ENCODE measurements at places on chromosomes 13 and 19.
A peak's percentile ranks its signal among the peaks of the same experiment; 100 is the strongest.

GRCh38 chr19:6098574-6098973 is 11.7 kb downstream of the RFX2 start:
- no peak for DNase-seq

DNA sequence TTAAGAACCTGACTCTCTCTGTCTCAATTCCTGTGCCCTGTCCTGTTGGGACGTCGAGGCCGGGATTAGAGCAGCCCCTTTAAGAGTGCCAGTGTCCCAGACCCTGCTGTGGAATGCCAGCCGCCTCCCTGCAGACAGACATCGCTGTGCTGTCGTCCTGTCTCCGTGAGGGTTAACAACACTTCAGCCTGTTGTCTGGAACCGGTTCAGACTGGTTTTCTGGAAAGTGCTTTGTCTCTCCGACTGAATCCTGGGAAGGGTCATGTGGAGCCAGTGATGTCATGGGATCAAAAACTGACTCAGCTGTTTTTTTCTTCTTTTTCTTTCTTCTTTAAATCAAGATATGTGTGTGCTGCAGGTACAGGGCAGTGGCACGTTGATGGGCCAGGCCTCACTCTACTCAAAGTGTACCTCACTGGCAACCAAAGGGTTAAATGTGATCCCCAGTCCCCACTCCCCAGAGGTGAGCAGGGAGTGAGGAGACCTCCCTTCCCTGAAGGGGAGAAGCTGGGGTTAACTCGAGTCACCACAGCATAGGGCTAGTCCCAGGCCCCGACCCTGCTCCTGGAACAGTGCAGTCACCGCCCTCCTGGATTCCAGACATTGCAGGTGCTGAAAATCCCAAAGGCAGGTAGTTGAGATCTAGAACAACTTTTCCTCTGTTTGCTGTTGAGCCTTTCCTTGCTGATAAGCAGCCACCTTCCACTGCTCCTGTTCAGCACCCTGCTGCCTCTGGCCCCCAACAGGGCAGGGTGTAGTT is 50.8 kb downstream of the TSSK6 start:
- DNase-seq: no peak

- DNase-seq: no peak
Observed at GRCh38 chr19:51020988-51021651, 1.6 kb upstream of the KLK10 start.

GRCh38 chr13:114099191-114099590 is 33.2 kb downstream of the RASA3 start:
- no peak for DNase-seq

DNA sequence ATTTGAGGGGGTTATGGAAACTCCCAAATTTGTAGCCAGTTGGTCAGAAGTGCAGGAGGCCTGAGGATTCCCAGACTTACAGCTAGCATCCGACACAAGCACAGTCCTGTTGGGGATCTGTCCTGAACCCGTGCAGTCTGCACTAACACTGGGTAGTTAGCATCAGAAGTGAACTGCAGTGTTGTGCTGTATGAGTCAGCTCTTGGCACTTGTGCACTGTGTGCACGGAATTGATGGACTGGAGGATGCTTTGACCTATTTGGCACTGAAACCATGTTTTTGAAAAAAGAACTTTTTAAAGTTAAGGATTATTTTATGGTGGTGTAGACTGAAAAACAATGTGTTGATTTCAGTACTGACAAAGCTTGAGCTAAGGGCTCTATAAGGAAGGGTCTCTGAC is 279.0 kb downstream of the NHLRC3 start:
- DNase-seq: no peak

- no peak for DNase-seq
Observed at GRCh38 chr13:49279112-49279511, 31.4 kb downstream of the CDADC1 start.

DNA sequence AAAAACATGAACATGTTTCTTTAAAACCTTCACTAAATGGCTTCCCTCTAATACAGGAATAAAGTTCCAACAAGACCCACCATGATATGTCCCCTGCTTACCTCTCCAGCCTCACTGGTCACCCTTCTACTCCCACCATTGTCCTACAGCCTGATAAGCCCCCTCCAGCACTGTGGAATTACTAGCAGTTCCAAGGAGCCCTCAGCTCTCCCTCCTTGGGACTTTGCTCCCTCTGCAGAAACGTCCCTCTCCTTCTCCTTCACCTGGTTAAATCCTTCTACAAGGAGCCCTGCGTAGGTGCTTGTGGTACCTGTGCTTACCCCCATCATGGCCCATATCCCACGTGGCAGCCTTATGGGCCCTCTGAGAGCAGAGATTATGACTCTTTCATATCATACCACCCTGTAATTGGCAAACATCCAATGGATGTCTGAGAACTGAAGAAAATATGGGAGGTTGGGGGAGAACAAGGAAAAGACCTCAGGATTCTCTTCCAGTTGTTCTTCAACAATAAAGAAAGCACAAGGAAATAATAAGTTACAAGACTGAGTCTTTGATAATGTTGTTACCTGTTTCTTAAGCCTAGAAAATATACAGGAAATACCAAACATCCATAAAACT is 26.1 kb upstream of the DOCK9 start:
- no peak for DNase-seq

- no peak for DNase-seq
Observed at GRCh38 chr19:51142119-51142518, at the start of gene SIGLEC7. TSS of gene SIGLEC7 (plus strand) at chr19:51142301. CDS start at chr19:51142370, 69 bp downstream.

- no peak for DNase-seq
Observed at GRCh38 chr13:49308921-49309408, 61.2 kb downstream of the CDADC1 start.

GRCh38 chr13:34344816-34345215 is 526.9 kb downstream of the RFC3 start:
- no peak for DNase-seq

DNA sequence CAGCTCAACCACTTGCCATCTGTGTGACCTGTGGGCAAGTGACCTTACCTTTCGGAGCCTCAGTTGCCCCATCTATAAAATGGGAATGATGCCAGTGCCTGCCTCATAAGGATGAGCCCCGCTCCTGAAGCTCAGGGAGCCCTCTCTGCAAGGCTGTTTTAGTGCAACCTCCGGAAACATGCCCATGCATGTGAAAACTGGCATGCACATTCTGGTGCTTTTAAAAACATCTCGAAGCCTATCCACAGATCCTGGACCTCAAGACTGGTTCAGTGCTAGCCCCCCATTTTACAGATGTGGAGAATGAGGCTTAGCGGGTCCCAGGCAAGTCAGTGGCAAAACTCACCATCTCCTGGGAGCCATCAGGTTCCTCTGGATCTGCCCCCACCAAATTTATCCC is 5.6 kb downstream of the CADM4 start:
- no peak for DNase-seq

DNA sequence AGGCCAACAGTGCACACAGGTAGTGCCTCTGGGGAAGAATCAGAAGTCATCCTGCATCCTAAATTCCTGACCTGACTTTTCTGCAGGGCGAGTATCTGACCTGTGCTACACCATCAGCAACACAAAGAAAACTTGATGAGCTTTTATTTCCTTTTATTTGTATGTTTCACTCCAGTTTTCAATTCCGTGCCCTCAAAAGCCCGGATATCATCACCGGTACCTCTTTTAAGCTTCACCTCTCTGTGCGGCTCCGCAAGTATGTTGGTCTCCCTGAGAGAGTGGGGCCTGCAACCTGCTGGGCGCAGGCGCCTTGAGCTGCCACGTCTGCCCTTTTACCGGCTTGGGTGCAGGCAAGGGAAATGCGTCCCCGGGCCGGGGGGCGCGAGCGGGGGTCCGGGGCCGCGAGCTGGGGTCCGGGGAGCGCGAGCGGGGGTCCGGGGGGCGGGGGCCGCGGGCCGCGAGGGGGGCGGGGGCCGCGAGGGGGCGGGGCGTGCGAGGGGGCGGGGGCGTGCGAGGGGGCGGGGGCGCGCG is 4.3 kb upstream of the DUXA start:
- DNase-seq: peak; percentile 42

- DNase-seq: peak; percentile 54
Observed at GRCh38 chr19:55580628-55581144, at the start of gene ZNF579. TSS of gene ZNF579 (minus strand) at chr19:55580848. CDS start at chr19:55579639, 1,209 bp downstream.

DNA sequence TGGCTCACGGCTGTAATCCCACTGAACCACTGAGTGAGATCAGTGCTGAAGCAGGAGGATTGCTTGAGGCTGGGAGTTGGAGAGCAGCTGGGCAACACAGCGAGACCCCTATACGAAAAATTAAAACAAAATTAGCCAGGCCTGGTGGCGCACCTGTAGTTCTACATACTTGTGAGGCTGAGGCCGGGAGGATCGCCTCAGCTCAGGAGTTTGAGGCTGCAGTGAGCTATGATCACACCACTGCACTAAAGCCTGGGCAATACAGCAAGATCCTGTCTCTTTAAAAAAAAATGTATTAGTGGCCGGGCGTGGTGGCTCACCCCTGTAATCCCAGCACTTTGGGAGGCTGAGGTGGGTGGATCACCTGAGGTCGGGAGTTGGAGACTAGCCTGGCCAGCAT is 6.3 kb upstream of the SELENOV start:
- DNase-seq: no peak

- DNase-seq: no peak
Observed at GRCh38 chr19:5677136-5677535, 3.2 kb downstream of the MICOS13 start.

DNA sequence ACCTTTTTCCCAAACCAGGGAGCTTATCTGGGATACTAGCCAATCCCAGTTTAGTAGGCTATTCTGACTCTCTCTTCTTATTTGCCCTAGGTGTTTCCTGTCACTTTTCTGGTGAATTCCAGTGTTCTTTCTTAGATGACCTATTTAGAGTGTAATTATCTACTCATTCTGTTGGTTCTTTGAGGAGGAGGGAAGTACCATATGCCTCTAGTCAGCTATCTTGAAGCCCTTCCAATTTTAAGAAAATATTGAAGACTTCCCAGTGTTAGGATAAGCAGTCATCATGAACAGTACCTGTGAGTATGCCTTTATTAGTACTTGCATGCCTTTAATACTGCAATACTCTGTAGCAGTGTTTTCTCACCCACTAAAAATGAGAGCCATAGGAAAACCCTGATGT is 724.3 kb upstream of the SLITRK1 start:
- DNase-seq: no peak
